ENCODE measurements at places on chromosomes 11 and 22. TPM values are rescaled to one million over a fixed set of nuclear protein-coding genes. Genes with fewer than 3 reads are reported as not detected.

The GGTLC3 gene
- total RNA-seq: not detected

The ABCC8 gene
- not detected for total RNA-seq

The FAM180B gene
- not detected for total RNA-seq

The IGLL1 gene
- not detected for total RNA-seq

The HEPACAM gene
- not detected for total RNA-seq

The RBMXL2 gene
- total RNA-seq: not detected

The TRIM48 gene
- total RNA-seq: not detected

The ARHGEF17 gene
- total RNA-seq: 27.3 TPM

The SF1 gene
- 156 TPM for total RNA-seq

The NFRKB gene
- total RNA-seq: 23.2 TPM

The TRIM51 gene
- total RNA-seq: not detected

The TTC38 gene
- total RNA-seq: 27.3 TPM

The XKR3 gene
- total RNA-seq: not detected

The WT1 gene
- total RNA-seq: not detected

The TMPRSS13 gene
- total RNA-seq: not detected

The GGT1 gene
- total RNA-seq: 2.5 TPM

The SCGB1A1 gene
- not detected for total RNA-seq

The C22orf31 gene
- not detected for total RNA-seq

The MMP8 gene
- not detected for total RNA-seq

The TIGD3 gene
- total RNA-seq: 0.30 TPM

The OR5A1 gene
- total RNA-seq: not detected

The PRODH gene
- total RNA-seq: not detected

The FLRT1 gene
- total RNA-seq: not detected

The CEP126 gene
- 0.34 TPM for total RNA-seq

The PRR33 gene
- total RNA-seq: not detected

The MFNG gene
- 147 TPM for total RNA-seq

The PRG3 gene
- total RNA-seq: not detected

The CBY1 gene
- total RNA-seq: 22.7 TPM
